NCI-H187 (cell line): ENCODE measurements at places on chromosomes 5 and 9.

- DNase-seq, result no peak
Observed at GRCh38 chr5:10310066-10310779, 2.5 kb upstream of the CMBL start.

- DNase-seq, result no peak
Observed at GRCh38 chr5:116428966-116429365, 145.7 kb downstream of the SEMA6A start.

- DNase-seq, result no peak
Observed at GRCh38 chr5:164373876-164374275, 868.5 kb downstream of the MAT2B start.

DNA sequence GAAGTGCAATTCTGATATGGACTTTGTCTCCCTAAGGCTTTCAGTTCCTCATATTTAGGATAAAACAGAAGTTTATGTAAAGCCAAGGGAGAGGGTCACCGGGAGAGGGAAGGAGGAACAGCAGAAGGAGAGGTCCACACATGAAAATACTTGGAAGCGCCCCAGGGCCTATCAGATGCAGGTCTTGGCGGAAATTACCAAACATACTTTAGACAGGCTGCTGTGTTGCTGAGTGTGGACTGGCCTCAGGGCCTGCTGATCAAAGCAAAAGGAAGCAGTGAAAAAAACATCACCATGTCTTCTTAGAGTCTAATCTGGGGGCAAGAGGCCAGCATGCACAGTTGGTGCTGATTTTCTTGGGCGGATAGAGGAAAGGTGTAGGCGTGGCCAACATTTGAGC, 14.1 kb upstream of the NTRK2 start:
- no peak for DNase-seq

GRCh38 chr5:52069997-52070396, 686.7 kb downstream of the ISL1 start:
- DNase-seq, result no peak

- DNase-seq, result no peak
Observed at GRCh38 chr9:2991292-2991691, 147.4 kb upstream of the PUM3 start.

- DNase-seq, result no peak
Observed at GRCh38 chr9:116450378-116451139, 236.5 kb upstream of the TRIM32 start.

DNA sequence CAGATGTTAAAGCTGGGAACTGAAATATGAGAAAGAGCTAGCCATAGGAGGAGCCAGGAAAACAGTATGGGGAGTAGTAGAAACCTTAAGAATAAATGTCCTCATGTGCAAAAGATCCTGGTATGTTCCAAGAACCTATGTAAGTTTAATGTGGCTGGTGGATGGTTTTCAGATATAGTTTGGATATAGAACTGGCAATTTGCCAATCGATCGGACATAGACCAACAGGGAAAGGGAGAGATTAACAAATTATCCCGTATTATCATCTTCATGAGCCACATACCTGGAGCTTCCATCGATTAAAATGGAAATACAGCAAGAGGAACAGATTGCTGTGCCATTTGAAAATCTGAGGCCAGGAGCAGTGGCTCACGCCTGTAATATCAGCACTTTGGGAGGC, 388.7 kb downstream of the PRELID2 start:
- no peak for DNase-seq

DNA sequence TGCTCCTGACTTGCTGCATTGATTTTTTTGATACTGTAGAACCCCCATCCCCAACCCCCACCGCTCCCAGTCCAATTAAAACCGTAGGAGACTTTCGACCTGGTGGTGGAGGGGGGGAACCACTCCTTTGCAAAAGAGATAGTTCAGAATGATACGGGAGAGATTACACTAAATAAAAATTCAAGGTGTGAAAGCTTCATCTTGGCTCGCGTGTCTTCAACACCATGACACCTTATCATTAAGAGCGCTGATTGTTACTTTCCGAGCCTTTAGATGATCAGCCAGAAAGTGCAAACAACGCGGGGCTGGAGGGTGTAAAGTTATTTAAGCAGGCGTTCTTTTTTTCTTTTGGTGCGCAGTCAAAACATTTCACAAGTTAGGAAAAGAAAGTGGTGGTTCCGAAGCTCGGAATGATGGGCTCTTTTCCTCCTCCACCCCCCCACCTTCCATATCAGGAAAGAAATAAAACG, 1.3 kb upstream of the ZNF462 start:
- no peak for DNase-seq

GRCh38 chr9:73199886-73200285, 48.2 kb downstream of the ANXA1 start:
- no peak for DNase-seq

DNA sequence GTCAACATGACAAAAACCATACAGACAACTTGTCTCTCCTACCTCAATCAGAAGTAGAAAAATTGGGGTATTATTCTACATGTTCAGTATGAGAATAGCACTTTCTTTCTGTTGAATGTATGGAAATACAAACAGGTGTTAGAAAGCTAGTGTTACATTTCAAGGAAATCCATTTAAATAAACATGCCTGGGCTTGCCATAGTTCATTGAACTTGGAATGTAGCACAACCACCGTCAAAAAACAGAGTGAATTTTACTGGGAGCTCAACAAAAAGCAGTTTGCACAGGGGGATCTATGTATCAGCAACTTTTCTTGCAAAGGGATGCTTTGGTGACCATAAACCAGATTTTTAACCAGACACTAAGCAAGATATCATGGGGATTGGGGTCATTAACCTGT, 307.9 kb upstream of the SMARCA2 start:
- no peak for DNase-seq

DNA sequence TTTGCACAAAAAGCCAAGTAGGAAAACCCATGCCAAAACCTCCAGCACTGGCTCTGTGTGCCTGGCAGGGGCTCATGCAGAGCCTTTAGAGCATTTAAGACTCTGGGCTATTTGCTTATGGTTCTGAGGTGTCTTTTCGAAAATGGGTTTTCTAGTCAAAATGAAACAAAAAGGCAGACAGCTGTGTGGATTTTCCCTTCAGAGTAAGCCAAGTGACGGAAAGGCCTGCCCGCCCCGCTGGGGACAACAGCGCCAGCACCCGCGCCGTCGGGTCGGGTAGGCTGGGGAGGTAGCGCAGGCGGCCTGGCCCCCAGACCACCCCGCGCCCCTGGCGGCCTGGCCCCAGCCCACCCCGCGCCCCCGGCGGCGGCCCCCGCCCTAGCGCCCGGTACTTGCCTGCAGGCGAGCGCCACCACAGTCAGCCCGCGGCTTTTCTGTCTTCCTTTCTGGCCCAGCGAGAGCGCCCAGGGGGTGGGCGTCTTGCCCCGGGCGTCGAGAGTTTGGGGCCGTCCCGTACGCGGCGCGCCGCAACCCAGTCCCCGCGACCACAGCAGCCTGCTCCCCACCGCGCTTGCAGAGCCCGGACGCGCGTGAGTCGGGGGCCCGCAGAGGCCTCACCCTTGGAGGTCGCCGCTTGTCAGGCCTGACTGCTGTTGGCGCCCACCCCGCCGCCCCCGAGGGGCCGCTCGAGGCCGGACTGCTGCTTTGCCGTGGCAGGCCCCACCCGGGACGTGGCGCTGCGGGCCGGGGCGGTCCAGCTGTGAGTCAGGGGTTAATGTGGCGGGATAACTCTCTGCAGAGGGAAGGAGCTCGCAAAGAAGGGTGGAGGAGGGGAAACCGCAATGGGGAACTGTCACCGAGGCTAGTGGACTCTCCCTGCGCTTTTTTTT, at the start of gene TICAM2:
Gene TICAM2, minus strand, starts transcription at position 779 of the 890 bp plus-strand sequence. CDS start 21,223 bp downstream, outside the sequence.
- no peak for DNase-seq

GRCh38 chr5:139762615-139763170, 32.9 kb upstream of the PSD2 start:
- DNase-seq, result no peak
